ENCODE measurements at places on chromosomes 3 and 15.

DNA sequence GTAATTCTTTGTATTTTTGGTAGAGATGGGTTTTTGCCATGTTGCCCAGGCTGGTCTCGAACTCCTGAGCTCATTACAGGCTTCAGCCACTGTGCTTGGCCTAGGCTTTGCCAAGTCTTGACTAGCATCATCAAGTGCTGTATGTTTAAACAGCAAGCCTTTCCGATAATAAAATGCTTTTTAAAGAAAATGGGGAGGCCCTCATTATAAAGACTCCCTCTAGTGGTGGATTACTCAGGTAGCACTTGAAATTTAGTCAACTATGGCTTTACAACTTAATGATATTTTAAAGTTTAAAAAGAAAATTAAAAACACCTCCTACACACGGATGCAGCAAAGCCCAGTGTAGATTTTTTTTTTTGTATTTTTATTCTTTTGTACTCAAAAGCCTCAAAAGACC is 213.6 kb downstream of the GAP43 start:
- no peak for DNase-seq

DNA sequence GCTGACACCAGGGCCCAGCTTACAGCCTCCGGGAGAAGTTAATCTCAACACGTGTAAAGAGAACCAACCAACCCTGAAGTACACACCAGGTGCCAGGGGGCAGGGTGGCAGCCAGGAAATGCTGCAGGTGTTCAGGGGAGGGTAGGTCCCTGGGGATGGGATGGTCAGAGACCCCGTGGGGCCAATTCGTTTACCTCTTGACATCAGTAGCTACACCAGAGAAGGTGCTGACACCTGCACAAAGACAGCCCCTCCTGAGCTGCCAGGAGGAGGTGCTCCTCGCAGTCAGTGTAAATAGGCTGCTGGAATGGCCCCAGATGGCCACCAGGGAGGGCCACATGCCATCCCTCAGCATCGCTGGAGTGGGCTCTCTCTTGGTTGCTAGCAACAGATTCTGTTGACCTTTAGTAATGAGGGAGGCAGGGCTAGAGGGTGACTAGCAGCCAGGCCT is 52.8 kb downstream of the CORO2B start:
- DNase-seq = no peak

DNA sequence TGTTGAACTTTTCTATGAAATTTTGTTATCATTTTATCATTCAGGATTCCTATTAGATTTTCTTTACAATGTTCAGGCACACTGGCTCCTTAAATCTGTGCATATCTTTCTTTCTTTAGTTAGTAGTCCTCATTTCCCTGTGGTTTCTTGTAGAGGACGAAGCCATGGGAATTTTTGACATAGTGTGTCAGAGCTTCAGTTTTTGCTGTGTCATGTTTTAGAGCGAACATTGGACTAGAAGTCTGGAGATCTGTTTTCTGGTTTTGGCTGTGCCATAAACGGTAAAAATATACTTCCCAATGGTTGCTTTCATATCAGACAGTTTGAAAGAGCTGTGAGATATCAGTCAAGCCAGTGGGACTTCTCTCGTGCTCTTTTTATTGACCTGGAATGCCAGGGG is 105.2 kb downstream of the CHCHD4 start:
- DNase-seq = no peak

DNA sequence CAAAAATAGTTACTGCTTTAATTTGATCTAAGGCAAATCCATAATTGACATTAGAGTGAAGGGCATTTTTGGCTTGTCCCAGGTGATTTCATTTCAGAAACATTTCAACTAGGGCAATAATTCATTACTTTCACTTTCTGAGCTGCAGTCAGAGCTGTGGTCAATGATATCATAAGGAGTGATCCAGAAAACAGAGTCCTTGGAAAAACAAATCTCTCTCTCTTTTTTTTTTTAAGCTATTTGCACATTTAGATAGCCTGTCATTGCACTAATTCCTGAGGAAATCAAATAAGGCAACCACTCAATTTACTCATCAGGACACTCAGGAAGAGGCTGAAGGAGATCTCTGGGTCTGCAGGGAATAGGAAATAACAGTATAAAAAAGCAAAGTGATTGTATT is 269.5 kb upstream of the LRRC3B start:
- no peak for DNase-seq

DNA sequence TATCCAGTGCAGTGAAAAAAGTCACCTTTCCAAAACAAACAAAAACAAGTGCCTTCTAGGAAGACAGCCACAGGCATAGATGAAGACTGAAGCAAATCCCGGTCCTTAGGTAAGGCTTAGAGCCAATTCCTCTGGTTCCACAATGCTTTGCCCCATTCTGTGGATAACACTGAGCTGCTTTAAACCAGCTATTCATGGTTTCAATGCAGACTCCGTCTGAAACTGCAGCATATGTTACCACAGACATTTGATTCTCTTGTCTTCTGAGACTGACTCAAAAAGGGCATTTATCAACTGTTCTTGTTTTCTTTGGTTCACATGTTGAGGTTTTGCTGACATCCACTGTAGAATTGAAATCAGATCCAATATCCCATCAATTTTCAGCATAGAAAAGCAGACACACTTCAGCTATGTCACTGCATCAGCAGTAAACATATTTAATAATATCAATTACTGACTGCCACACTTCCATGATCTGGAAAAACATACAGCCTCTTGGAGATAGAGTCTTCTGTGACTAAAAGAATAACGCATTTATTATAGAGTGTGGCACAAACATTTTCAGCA is 659.3 kb downstream of the ROBO2 start:
- no peak for DNase-seq

All from stimulated activated CD4-positive, alpha-beta T cell treated with anti-CD3 and anti-CD28 coated beads, Interleukin-1b, Interleukin-23, amount 100 ng/mL, for 1 hour (primary cell).